Kidney (tissue), 22 donors: ENCODE measurements at places on chromosomes 4 and X.

GRCh38 chrX:153739754-153740486 is 15.3 kb downstream of the ABCD1 start:
- no peaks in the 10 kb centered on the region for H3K36me3 ChIP-seq
- no peaks in the 10 kb centered on the region for H3K27me3 ChIP-seq
- H3K4me3 ChIP-seq: no peak overlapping the region
- H3K4me1 ChIP-seq: no peaks in the 10 kb centered on the region

DNA sequence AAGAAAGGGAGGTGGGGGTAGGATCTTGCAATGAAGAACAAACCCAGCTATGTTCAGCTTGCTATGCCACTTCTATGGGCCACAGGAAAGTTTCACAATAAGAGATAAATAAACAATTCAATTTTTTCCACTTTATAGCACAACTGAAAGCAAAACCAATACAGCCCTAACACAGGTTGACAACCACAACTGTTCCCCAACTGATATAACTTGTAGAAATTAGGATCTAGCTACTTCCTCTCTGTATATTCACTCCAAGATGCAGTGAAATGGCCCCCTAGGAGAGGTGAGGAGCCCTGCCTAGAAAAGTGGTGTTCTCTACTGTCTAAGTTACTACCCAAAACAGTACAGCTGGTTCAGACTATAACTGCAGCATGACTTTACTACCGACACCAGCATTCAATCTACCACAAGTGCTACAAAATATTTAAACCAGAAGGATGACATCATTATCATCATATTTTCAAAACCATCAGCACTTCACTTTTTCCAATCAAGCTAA is 77.0 kb downstream of the FBXW7 start:
- H3K4me3 ChIP-seq: no peak overlapping the region
- H3K4me1 ChIP-seq: no peaks in the 10 kb centered on the region
- no peak overlapping the region for H3K27ac ChIP-seq
- no peaks in the 10 kb centered on the region for H3K27me3 ChIP-seq
- H3K36me3 ChIP-seq: no peaks in the 10 kb centered on the region
- DNase-seq: no peak

DNA sequence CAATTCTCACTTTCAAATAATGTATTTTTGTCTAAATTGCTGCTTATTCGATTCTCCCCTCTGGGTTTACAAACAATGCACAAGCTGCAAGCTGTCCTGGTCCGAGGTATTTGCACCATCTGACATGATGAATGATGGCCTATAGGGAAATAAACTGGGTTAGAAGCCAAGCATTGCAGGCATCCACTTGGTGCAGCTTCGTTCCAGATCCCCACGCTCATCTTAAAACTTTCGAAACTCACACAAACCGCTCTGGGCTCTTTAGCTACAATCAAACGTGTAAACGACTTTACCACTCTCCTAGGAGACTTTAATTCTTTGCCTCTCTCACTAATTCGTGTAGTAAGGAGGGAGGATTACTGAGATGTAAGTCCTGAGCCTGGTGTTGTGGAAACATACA is 19.0 kb downstream of the PHKA2 start:
- H3K4me3 ChIP-seq: no peak overlapping the region
- DNase-seq: no peak
- peaks cover 2% of the 10 kb centered on the region for H3K27me3 ChIP-seq
- H3K36me3 ChIP-seq: no peaks in the 10 kb centered on the region
- no peaks in the 10 kb centered on the region for H3K4me1 ChIP-seq
- no peak overlapping the region for H3K27ac ChIP-seq

GRCh38 chr4:89558147-89558546 is 250.5 kb upstream of the GPRIN3 start:
- H3K4me1 ChIP-seq: no peaks in the 10 kb centered on the region
- no peaks in the 10 kb centered on the region for H3K36me3 ChIP-seq
- no peak overlapping the region for H3K4me3 ChIP-seq

DNA sequence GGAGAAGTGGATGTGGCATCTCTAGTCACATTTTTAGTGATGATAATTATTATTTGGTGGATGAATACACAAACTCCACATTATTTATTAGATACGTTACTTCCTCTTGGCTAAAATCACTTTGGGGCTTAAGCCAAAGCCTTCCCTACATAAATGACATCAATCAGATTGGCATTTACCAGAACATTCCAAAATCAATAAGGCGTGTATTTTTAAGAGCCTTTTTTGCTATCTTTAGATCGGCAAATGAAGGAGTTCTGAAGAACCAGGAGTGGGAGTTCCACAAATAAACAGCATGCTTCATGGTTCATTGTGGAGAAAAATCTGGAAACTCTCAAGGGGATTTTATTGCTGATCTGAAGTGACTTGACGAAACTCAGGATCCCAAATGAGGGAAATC is 89.7 kb downstream of the AMELX start:
- no peaks in the 10 kb centered on the region for H3K36me3 ChIP-seq
- H3K27ac ChIP-seq: no peak overlapping the region
- H3K4me3 ChIP-seq: no peak overlapping the region
- H3K4me1 ChIP-seq: no peaks in the 10 kb centered on the region
- no peak for DNase-seq

DNA sequence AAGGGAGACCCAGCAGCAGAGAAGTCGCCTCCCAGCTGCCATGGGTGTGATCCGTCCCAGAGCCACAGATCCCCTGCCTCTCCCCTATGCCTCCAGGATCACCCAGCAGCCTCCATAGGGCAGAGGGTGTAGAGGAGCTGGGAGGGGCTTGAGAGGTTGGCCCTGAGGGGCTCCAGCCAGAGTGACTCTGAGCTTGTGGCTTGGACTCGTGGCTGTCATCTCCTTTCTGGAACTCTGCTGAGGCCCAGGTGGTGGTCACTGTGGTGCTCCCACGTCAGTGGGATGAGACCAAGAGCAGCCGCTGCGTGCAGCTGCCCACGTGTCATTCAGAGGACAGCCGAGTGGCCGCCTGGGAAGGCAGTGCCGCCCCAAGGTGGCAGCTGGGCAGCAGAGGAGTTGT is 4.2 kb downstream of the TACC3 start:
- no peak overlapping the region for H3K4me3 ChIP-seq
- no peak overlapping the region for H3K27ac ChIP-seq
- no peaks in the 10 kb centered on the region for H3K4me1 ChIP-seq
- H3K27me3 ChIP-seq: no peaks in the 10 kb centered on the region

- no peaks in the 10 kb centered on the region for H3K4me1 ChIP-seq
- H3K4me3 ChIP-seq: no peak overlapping the region
- no peak overlapping the region for H3K27ac ChIP-seq
- no peak for DNase-seq
- no peaks in the 10 kb centered on the region for H3K27me3 ChIP-seq
These were observed 62.8 kb downstream of the SNX25 start for GRCh38 chr4:185272245-185272644.
